AML-193 (cell line): ENCODE measurements at places on chromosomes 6 and 20.
A peak's percentile ranks its signal among the peaks of the same experiment; 100 is the strongest.

- DNase-seq = no peak
Observed at GRCh38 chr6:41730531-41731436, 4.6 kb downstream of the TFEB start.

DNA sequence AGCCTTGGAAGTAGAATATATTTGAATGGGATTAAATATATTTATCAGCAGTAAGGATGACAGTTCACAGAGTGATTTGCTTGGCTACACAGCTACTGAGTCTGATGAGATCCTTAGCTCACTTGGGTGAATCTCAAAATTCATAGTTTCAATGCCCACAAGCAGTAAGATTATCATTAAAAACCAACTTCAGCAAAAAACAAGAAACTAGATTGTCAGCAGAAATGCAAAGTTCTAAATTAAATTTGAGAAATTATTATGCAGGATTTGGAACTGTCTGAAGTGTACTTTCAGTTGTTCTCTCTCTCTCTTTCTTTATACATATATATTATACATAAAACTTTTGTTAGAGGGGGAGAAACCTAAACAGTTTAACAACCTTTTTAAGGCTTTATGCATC, 288.8 kb upstream of the SASH1 start:
- no peak for DNase-seq

DNA sequence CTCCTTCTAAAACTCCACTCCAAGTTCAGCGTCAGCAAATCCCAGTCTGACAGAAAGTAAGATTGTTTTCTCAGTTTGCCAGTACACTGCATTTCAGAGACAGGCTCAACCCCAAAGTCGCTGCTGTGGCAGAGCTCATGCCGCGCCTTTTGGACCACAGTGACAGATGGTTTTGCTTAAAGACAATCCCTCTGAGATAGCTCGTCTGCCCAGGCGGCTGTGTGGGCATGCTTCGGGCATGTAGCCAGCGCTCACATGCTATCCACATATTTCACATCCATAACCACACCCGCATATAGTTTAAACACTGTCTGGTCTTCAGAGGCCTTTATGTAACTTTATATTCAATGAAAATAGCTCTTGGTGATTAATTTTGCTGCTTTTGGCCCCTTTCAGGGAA, 14.7 kb upstream of the PXDC1 start:
- DNase-seq = no peak

- no peak for DNase-seq
Observed at GRCh38 chr6:131854803-131855202, 47.0 kb downstream of the ENPP1 start.

- no peak for DNase-seq
Observed at GRCh38 chr6:166168616-166169548, 1.2 kb upstream of the TBXT start.

DNA sequence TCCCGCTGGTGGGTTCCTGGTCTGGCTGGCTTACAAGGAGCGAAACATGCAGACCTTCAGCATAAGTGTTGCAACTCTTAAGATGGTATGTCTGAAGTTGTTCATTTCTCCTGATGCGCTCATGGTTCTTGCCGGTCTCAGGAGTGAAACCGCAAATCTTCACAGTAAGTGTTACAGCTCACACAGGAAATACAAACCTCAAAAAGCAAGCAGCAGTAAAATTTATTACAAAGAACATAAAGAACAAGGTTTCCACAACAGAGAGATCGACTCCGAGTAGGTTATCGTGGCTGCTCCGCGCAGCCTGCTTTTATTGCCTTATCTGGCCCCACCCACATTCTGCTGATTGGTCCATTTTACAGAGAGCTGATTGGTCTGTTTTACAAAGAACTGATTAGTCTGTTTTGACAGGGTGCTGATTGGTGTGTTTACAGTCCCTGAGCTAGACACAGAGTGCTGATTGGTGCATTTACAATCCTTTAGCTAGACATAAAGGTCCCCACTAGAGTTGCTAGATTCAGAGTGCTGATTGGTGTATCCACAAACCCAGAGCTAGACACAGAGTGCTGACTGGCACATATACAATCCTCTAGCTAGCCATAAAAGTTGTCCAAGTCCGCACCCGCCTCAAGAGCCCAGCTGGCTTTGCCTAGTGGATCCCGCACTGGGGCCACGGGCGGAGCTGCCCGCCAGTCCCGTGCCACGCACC, 39.2 kb downstream of the TRIM27 start:
- DNase-seq = peak; percentile 36

DNA sequence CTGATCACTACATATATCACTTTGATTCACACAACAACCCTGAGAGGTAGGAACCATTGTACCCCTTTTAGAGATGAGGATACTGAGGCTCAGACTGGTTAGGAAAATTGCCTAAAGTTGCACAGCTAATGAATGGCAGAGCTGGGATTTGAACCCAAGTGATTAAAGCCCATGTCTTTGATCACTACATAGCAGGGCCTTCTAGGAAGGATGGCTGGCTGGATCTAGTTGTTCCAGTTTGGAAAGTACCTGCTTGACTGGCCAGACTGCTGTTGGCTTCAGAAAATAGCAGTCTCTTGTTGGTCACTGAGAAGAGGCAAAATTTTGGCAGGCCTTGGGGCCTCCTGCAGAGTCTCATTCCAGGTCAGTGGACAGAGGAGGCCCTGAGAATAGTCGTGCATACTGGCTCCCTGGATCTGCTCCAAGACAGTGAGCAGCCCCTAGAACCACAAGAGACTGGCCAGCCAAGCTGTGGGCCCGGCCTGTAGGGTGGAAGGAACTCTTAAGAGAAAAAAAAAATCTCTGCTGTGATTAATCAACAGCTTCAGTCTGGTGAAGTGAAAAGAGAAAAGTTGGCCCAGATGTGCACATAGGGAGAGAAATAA, 17.5 kb downstream of the PPARD start:
- no peak for DNase-seq

- no peak for DNase-seq
Observed at GRCh38 chr6:154933181-154933827, 61.8 kb upstream of the TIAM2 start.

- no peak for DNase-seq
Observed at GRCh38 chr20:54822386-54822785, 347.0 kb downstream of the DOK5 start.

- no peak for DNase-seq
Observed at GRCh38 chr6:170272341-170273065, 18.4 kb downstream of the DLL1 start.

DNA sequence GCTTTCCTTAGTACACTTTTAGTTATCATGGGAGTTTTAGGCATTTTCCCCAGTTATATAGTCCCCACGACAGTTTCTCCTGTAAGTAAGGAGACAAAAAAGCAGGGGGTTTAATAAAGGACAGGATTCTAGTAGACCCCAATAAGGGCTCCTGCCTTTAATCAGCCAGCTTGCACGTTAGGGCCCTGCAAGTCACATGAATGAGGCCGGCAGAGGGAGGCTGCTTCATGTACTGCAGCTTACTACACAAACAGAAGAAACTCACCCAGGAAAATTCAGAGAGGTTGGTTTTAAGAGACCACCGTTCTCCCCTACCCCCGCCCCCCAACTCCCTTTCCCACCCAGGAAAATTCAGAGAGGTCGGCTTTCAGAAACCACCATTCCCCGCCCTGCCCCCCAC, 229.7 kb upstream of the MOCS1 start:
- no peak for DNase-seq

DNA sequence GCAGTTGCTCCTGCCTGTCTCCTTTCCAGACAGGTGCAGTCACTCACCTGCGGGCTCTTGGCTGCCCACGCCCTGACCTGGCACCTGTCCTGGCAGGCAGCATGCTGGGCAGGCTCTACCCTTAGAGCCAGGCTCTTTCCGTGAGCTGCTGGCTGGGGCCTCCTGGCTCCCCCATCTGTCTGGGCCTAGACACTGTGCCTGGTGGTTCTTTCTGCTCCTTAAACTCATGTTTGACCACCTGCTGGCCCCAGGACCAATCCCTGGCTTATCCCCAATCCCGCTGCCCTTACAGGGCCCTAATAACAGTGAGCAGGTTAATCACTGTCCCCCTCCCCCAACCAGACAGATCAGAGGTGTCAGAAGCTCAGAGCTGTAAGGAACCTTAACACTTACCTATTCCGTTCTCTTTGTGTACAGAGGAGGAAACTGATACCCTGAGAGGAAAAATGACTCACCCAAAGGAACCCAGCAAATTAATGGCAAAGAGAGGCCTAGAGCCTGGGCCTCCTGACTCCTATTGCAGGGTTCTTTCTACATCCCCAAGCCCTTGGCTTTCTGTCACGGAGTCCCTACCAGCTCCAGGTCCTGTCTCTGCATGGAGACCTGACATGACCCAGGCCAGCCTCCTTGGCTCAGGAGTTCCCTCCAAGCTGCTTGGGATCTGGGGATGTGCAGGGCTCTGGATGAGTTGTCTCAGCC, 54.7 kb downstream of the RAB44 start:
- no peak for DNase-seq

DNA sequence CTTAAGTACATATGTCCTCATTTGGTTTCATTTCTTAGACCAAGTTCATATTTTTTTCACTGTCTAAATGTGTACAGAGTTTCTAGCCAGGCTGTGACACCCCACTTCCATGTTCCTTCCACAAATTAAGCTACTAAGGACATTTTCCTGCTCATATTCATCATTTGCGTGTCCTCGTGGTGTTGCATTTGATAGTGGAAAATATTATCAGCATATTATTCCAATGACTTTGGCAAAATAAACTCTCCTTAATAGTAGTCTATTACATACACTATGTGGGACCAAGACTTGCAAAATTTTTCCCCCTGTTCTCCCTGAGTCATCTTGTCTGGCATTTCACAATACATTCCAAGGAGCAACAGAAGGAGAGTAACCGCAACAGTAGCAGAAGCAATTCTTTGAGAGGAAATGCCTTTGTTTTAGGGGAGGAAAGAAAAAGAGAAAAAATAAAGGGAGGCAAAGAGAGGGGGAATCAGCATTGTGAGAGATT, 599.2 kb downstream of the COL12A1 start:
- DNase-seq = peak; percentile 69

GRCh38 chr6:124066946-124067552, 263.4 kb downstream of the NKAIN2 start:
- no peak for DNase-seq

DNA sequence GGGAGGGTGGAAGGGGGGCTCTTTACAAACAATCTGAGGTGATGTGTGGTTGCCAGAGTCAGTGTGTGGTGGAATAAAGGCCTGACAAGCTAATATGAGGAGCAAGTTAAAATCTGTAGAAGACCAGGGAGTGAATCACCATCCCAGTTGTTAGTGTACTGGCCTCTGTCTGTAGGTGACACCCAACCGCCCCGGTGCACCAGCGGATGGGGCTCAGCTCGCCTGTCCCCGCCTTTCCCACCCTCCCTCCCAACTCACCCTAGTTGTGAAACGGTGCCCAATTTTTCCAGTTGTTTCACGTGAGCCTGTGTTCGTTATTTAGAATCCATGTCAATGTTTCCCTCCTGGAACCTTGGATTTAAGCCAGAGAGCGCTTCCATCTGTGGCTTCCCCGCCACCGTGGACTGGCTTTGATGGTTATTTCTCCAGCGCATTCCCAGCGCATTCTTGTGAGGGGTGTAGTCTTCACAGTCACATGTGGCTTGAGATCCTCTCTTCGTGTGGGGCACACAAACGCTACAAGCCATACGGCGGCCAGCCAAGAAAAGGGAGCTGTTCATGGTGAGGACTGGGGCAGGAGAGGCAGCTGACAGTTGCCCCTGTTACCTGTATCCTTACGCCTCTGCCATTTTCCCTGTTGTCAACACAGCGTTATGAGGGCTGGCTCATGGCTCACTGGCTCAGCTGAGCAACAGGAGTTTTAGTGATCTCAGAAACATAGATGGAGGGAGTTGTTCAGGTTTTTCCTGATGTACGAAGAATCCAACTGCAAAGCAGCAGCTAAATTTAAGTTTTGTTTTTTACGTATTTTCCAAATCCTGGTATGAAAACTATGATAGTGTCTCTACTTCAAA, 137.6 kb downstream of the ZDHHC14 start:
- no peak for DNase-seq

- DNase-seq = no peak
Observed at GRCh38 chr6:31768363-31769257, 6.2 kb downstream of the SAPCD1 start.

DNA sequence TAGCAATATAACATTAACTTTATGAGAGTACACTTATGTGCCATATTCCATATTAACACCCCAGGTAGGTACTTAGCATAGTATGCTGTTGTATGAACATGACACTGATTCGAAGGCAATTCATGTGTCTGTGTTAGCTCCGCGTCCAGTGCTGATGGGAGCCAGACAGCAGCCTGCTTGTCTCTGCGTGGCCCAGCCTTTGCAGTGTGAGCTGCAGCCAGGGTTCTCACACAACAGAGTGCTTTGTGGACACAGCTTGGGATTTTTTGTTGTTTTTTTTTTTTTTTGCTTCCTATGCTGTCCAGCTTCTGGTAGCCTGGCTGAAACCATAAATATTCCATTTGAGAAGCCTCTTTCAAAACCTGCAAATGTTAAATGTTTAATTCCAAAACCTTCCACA, 350.9 kb downstream of the SMOC2 start:
- DNase-seq = no peak

- no peak for DNase-seq
Observed at GRCh38 chr20:24938498-24938897, 10.6 kb upstream of the CST7 start.

- DNase-seq = no peak
Observed at GRCh38 chr20:17556837-17557674, 12.8 kb upstream of the DSTN start.

DNA sequence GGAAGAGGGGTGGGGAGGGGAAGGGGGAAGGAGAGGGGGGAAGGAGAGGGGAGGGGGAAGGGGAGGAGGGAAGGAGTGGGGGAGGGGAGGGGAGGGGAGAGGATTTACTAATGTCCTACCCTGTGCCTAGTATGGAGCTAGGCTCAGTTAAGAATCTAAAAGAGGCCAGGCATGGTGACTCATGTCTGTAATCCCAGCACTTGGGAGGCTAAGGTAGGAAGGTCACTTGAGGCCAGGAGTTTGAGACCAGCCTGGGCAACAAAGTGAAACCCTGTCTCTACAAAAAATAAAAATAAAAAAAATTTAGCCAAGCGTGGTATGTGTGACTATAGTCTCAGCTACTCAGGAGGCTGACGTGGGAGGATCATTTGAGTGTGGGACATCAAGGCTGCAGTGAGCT, 13.0 kb downstream of the UBE2J1 start:
- no peak for DNase-seq

DNA sequence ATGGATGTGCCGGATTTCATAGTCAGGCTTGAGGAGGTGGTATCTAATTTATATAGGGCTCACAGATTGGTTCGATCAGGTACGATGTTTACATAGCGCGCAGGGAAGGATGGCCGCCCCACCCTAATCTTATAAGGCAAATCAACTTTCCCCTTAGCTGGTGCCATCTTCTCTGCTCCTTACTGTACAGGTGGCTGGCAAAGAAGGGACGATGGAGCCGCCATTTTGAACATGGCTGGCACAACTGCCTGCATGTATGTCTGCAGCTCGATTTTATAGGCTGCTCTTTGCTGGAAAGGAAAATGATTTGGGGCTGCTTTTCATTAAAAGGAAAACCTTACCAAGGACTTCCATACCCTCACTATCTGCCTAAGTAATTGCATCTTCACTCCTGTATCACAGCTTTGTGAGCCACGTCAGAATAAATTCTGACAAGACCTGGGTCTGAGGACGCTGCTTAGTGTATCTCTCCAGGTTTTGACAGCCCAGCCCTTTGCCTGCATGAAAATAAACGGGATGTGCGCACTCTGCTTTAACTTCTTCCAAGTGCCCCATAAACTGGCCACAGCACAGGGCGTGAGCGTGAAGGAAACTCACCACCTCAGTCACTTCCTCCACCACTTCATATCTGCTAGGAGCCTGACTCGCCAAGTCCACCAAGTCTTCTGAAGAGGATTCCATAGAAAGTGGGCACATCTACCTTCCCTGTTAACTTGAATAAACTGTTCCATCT, 109.4 kb upstream of the ARMC2 start:
- DNase-seq = no peak

GRCh38 chr20:4318891-4319290, 303.5 kb upstream of the RNF24 start:
- no peak for DNase-seq

GRCh38 chr6:57267586-57268293, 45.6 kb upstream of the RAB23 start:
- peak; percentile 58 for DNase-seq
